ENCODE measurements at places on chromosomes 7 and 10.

DNA sequence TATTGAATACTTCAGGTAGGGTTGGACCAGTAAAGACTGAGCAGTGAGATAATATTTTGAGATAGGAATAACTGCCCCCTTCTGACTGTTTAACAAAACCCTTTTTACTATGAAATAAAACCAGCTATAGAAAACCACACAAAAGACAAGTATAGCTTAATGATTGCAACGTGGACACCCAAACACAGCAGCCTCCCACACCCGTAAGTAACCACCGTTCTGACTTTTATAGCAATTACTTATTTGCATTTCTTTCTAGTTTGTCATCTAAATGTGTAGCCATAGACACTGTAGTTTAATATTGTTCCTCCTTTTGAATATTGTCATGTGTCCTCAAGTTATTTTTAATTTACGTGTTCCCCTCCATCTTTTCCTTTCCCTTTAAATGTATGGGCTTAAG is 42.9 kb upstream of the SYPL1 start:
- DNase-seq = no peak

GRCh38 chr7:92150450-92151017 is 16.3 kb upstream of the CYP51A1 start:
- no peak for DNase-seq

DNA sequence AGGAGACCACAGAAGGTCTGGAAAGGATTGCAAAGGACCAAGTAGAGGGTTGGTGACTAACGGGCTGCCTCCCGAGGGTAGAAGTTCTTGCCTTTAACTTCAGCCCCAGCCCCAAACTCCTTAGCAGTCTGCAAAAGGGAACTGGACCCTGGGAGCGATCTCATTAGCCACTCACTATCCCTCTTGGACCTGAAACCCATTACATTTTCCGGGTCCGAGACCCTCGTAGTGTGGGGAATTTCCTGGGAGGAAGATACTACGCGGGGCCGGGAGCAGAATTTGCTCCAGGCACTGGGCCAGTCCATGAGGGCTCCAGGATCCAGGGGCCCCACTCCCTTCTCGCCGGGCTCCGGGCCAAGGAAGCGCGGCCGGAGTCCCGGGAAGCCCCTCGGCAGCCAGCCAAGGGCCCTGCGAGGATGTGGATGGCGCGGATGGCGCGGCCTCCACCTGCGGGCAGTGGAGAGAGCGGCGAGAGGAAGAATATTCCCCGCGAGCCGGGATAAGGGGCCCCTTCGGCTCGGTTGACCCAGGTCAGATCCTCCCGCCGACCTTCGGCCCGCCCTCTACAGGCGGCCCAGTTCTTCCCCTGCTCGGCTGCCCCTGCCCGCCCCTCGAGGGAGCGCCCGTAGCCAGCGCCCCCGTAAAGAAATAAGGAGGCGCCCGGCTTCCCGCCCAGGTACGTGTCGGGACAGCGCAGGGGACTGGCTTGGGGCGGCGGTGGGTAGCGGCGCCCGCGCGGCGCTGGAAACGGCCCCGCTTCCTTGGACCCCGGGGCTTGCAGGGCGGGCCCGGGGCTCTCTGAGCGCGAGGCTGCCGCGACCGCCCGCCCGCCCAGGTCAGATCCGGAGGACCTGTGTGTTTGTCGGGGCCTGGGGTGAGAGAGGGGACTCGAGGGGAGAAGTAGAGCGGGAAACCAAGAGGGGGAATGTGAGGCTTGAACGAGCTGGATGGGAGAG is at the start of gene MYO3A:
Gene MYO3A, plus strand, starts transcription at position 577 of the 956 bp plus-strand sequence. CDS start 17,882 bp downstream, outside the sequence.
- no peak for DNase-seq

GRCh38 chr10:77458986-77459590 is 178.5 kb downstream of the KCNMA1 start:
- no peak for DNase-seq

DNA sequence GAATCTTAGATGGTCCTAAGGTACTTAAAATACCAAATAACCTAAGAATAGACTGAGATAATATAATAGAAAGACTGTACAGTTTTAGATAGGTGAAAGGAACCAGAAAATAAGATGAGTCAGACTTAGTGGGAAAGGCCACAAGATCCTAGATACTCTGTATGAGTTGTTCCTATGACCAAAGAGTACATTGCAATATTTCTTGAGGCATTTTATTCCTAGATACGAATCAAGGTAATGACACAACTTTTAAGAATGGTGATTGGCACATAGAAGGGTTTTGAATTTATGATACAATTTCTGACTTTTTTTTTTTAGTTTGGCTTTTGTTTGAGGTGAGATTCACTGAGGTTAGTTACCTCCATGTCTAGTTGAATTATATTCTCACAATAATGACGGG is 30.2 kb downstream of the MGAM start:
- DNase-seq = no peak

- DNase-seq = no peak
Measured at GRCh38 chr7:50400114-50400513, 50.0 kb downstream of the FIGNL1 start.

- DNase-seq = peak; percentile 75
Measured at GRCh38 chr10:7797582-7797981, 9.6 kb downstream of the ATP5F1C start.

DNA sequence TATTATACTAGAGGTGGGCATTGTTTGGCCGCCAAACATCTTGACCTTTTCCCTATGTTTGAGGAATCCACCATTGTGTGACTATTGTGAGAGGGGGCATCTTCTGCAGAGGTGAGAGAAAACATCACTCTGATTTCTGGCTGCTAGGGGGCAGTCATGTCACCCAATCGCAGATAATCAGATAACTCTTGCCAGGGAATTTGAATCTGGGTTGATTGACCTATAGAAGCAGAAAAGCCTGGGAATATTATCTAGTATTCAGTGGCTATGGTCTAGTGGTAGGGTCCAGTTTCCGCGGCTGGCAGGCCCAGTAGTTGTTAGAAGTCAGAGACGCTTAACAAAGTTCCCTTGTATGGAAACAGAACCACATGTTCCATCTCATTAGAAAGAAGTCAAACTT is 808.5 kb downstream of the PHTF2 start:
- no peak for DNase-seq

DNA sequence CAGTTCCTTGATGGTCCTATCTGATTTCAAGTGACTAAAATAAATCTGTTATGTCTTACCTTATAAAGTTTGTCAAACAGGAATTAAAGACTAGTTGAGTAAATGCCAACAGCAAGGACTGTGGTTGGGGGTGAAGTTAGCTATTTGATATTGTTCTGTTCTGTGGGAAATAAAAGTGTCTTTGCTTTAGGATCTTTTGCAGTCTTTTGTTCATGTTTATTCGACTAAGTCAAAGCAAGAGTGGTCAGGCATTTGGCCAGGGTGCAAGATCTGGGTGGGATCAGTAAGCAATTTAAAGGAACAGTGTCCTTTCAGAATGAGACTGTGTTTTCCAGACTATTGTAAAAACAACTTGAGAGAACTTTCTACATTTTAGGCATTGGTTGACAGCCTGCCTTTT is at the start of gene COL28A1:
Gene COL28A1, minus strand, starts transcription at position 183 of the 400 bp plus-strand sequence. CDS start 2,998 bp downstream, outside the sequence.
- DNase-seq = no peak

DNA sequence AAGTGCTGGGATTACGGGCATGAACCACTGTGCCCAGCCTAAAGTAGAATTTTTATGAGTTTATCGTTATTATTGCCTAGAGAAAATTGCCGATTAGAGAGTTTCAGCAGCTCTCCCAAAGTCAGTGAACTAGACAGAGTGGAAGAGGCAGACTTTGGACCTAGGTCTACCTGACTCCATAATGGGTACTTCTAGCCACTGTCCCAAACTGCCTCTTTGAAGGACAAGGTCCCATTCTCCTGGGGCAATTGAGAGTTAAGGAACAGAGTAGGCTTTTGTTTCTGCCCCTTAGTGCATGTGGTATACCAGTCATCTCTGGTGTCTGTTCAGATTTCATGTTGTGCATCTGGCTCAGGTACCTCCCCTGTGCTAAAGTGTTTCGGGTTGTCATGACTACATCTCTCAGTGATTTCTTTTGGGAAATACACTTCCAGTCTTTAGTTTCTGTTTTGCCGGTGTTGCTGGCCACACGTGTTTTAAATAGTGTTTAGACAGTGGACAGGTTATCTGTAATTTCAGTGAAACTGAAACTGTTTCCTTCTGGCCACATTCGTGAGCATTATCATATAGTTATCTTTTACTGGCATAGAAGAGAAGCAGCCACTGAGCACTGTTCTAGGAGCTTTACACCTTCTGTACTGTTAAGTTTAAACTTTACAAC is 4.7 kb downstream of the TMEM236 start:
- no peak for DNase-seq

- no peak for DNase-seq
Measured at GRCh38 chr7:120272261-120272660, 714 bp upstream of the KCND2 start.

- DNase-seq = no peak
Measured at GRCh38 chr7:18213652-18214051, 186.0 kb upstream of the PRPS1L1 start.

GRCh38 chr7:151829707-151830106 is 47.2 kb downstream of the PRKAG2 start:
- DNase-seq = no peak

DNA sequence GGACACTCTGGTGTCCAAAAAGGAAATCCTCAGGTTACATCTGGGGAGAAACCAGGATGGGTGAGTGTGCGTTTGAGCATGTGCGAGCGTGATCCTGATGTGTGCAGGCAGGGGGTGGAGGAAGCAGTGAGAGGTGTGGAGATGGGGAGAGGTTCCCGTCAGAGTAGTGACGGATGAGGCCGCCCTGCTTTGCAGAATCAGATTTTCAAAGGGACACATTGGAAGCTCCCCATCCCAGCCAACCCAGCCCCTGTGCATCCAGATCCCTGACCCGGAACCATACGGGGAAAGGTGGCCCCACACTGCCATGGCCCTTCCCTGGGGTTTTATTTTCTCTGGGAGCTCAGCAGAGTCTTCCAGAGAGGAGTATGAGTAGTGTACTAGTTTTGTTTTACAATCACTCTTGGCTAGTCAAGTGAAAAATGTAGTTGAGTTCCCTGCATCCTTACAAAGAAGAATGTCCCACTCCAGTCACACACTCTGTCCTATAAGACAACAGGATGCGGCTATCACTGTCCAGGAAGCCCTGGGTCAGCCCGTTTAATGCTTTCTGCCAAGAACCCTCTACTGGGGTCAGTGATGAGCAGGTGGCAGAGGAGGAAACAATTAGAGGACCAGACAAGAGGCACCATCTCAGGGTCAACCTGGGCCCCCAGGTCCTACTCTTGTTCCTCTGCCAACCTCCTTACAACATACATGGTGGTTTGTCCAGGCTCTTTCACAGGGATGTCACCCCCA is 46.8 kb upstream of the PDLIM1 start:
- no peak for DNase-seq

GRCh38 chr7:633381-634018 is 93.0 kb upstream of the DNAAF5 start:
- DNase-seq = no peak

DNA sequence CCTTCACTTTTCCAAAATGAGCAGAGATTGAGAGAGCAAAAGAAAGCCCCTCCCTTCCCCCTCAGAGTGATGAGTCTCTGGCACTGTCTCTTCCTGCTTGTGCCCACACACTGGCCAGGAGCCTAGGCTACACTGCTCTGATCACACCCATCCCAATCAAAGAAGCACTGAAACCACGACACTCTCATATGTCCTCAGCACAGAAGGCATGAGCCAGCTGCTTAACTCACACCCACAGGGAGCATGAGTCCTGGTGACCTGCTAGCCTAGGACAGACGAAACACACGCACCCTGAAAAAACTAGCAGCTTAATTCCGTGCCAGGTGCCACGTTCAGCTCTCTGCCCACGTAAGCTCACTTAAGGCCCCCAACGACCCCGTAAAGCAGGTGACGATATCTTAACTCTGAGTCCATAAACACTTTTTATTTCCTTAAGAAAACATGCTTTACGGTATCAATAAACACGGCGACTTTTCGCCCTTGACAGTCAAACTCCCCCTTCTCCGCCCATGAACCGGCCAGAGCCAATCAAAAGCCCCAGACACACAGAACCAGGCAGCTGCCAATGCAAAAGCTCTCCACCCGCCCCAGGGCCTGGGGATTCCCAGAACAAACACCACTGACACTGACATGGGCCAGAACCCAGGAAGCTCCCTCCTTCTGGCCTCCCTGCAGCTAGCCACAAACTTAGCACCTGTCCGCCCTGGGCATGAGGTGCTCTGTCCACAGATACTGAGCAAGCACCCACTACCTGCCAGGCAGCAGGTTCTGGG is 69.0 kb downstream of the TNRC18 start:
- no peak for DNase-seq

DNA sequence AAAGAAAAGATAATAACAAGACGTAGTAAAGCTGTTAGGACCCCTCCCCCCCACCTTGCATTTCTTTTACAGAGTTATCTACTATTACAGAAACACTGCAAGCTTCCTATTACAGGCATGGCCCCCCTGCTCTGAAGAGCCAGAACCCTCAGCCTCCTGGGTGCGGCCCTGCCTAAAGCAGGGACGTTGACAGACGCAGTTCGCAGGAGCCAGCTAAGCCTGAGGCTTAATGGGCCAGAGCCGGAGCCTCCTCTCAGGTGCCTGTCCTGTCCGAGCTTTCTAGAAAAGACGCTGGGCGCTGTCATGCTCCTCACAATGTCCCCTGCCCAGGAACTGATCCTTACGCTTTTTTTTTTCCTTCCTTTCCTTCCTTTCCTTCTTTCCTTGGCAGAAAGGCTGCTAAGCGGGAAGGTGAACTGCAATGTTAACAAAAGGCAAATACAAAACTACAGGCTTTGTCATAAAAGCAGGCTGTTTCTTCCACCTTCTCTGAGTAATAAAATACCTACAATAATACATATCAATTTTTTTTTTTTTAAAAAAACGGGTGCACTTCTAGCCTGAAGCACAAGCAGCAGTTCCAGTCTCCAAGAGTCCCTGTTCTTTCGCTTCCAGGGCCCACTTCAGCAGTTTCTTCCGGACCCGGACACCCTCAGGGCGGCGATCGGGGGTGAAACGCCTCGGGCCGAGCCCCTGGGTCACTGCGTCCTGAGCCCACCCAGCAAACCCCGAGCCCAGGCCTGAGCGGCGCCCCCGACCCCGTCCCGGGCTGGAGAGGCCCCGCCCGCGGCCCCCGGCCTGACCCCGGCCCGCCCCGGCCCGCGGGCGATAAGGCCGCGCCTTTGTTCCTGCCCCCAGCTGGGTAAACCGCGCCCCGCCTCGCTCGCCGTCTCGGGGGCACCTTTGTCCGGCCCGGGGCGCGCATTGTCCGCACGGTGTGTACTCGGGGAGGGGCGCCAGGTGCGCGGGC is 11.2 kb downstream of the MNX1 start:
- no peak for DNase-seq

Measured in HS-27A (cell line).